Nucleus accumbens (tissue), 56 donors: ENCODE measurements at places on chromosomes 11 and 22.

GRCh38 chr11:78100261-78100660 lies 20.6 kb upstream of the NDUFC2 start:
- no peak for DNase-seq

DNA sequence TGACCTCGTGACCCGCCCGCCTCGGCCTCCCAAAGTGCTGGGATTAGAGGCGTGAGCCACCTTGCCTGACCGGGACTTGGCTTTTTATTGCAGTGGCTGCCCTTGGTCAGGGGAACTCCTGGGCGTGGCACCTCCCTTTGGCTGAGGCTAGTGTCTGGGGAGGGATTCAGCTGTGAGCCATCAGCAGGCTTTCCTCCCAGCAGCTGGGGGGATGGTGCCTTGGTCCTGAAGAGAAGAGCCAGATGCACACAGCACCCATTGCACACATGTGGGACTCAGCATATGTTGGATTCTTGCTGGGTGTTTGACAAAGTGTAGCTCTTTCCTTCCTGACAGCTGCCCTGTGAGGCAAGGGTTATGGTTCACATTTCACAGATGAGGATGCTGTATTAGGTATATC lies 8.4 kb downstream of the CYTH4 start:
- no peak for DNase-seq

DNA sequence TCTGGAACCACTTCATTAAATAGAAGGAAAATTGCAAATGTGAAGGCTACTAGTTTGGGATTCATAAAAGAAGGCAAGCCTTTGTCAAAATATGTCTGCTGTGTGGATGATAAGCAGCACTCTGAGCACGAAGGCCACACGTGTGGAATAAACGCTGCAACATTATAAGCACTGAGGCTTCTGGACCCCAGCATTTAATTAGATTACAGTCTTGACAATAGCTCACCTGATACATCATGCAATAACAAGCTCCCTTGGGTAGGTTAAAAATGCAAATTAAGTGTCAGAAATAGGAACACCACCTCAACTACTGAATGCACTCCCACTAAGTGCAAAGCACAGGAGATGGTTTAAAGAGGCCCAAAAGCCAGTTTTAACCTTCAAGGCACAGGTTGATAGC lies 179.3 kb downstream of the LARGE1 start:
- no peak for DNase-seq

DNA sequence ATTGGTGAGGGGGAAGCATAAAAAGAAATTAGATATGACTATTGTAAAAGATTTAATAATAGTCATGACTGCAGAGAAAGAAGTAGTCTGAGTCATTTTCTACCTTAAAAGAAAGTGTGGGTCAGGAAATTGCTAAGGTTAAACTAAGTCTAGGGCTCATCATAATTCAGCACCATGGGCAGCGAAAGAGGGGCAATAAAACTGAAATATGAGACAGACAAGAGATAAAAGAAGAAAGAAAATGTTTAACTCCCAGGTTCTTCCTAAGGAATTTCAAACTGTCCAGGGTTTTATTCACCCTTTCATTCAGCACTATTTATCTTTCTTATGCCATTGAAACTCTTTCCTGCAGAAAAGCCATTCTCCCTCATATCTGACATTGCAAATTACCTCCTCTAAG lies 114.4 kb upstream of the API5 start:
- DNase-seq: no peak

GRCh38 chr11:122162095-122162494 lies 46.1 kb upstream of the BLID start:
- no peak for DNase-seq

- DNase-seq: no peak
Measured at GRCh38 chr22:30871391-30872284, 96.9 kb downstream of the MORC2 start.
